ENCODE measurements at places on chromosomes 1 and 21.
A peak's percentile ranks its signal among the peaks of the same experiment; 100 is the strongest.

- DNase-seq, result peak; percentile 35
Observed at GRCh38 chr1:168408884-168409283, 128.2 kb downstream of the TBX19 start.

- DNase-seq, result no peak
Observed at GRCh38 chr1:24725209-24725651, 20.0 kb upstream of the CLIC4 start.

DNA sequence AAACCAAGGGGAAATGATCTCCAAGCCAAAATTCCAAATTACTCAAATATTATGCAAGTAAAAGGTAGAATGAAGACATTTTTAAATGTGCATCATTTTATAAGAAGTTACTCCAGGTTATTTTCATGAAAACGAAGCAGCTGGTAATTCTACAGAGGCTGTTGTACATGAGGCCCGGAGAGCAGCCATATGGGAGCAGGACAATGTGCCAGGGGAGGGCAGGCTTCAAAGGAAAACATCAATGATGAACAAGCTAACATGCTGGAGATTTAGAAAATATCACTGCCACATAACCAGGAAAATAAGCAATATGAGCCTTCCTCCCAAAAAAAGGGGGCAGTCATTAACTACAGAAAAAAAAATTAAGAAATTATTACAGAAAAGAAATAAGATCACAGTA lies 109.1 kb downstream of the TIAM1 start:
- no peak for DNase-seq

DNA sequence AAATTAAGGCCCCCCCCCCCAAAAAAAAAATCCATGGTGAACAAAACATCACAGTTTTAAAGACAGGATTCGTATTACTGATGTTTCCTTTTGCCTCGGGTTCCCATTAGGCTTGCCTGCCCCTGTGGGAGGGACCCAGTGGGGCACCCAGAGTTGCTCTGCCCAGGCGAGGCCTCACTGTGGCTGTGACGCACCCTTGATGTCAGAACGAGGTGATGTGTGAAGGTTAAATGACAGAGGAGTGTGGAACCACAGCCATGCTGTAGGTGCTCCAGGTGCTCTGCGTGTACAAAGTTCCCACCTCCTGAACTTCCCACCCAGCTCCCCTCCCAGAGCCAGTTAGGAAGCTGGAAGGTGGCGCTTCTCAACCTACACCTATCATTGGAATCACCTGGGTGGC lies 37.9 kb downstream of the GRHL3 start:
- DNase-seq, result no peak

DNA sequence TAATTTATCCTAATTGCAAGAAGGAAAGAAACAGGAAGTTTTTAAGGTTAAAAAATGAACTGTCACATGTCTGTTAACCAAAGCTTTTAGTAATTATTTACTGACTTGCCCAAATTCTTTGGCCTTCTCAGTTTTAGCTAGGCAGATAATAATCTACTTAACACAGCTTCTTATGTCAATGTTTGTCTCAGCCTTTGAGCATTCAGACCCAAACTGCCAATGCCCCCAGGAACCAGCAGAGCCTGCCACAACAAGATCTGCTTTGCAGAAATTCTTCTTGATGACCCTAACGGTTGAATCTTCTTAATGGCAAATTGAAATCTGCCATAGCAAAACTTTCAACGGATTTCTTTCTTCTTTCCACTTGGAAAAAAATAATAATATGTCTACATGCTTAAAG lies 792.4 kb upstream of the ADGRL2 start:
- DNase-seq, result no peak

DNA sequence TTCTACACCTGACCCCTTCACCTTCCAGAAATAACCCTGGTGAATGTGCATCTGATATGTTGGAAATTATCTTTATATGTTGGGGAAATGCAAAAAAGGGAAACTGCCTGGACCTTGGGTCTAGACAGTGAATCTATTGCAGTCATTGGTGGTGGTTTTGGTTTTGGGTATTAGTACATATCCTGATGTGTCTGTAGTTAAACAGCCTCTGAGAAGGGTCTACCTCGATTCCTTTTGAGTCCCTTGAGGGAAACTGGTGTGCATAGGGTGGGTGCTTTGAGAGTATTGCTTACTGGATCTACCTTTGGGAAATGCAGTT lies 127.3 kb upstream of the KIAA0040 start:
- no peak for DNase-seq

DNA sequence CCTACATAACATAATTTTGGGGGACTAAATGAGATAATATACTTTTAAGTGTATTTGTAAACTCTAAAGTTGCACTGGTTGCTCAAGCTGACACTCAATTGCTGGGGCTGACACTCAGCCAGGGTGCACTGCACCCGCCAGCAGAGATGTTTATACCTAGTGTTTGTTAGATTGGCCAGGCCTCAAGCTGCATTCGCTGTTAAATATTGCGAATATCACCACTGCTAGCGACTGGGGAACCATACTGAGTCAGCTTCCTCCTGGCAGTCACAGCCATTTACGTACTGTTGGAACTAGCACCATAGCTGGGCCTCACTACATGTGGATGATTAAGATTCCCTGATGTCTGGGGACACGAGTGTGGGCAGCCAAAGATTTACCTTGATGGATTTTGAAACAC lies 12.7 kb upstream of the RWDD3 start:
- no peak for DNase-seq

DNA sequence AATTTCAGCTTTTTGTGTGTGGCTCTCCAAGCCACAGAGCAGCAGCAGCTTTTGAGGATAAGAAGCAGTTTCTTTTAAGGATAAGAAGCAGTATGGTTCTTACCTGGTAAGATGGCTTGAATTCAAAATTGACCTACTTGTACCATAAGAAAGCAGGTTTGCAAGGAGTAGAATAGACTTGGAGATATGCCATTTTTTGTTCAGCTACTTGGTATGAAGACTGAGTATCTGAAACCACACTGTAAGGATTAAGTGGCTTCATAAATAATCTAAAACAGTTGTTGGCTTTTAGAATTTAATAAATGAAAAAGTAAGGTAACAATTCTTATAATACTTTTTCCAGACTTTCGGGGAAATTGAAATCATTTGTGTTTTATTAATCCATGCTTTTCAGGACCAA lies 74.2 kb downstream of the ATF6 start:
- DNase-seq, result no peak

DNA sequence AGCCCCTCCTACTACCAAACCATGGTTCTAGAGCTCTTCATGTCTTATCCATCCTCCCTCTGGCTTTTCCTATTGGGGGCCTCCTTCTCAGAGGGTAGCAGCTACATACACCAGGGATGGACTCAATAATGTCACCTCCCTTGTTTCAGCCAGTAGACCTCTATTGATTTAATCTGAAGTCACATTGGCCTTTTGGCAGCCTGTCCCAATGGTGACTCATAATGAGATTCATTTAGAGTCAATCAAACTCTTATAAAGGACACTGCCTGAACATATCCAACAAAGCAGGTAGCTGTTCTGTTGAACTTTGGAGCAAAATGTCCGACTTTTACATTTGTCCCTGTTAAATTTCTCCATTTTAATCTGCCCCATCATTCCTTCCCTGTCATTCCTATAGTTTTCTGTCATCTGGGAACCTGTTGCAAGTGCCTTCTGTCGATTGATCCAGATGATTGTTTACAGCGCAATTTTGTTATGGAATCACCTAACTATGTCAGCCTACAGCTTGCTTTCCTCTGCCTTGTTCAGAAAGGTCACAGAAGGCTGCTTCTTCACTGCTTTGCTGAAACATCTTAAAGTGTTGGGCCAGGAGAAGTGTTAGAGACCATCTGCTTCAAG lies 105.9 kb downstream of the ETS2 start:
- no peak for DNase-seq

- DNase-seq, result no peak
Observed at GRCh38 chr1:203166192-203166940, 9.3 kb downstream of the MYBPH start.

DNA sequence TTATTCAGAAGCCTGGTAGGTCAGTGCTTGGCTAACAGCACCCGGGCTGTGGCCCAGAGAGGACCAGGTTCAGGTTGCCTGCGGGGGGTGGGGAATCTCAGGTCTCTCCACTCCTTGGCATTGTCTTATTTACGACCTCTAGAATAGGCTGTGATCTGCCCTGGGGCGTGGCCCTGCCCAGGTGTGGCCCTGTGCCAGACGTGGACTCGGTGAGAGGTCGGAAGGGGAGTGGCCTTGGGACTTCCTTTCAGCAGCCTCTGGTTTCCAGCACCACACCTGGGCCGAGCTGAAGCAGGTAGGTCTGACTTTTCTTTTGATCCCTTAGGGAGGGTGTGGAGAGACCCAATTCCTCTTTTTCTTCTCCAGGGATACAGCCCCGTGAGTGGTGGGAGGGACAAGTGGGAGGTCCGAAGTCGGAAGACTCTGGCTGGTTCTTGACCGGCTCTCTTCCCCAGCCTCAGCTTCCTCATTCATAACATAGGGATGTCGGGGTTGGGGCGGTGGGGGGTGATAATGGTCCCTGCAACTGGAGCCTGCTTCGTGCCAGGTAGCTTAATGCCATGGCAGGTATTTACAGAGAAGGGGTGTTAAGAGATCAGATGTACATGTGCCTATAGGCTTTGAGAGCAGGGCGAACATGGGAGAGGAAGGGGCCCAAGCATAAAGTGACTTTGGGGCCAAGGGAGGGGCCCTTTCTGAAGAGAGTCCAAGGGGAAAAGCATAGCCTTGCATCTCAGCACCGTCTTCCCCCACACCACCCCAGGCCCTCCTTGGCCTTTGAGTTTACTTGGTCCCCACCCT lies 16.5 kb downstream of the ACOT11 start:
- DNase-seq, result no peak

DNA sequence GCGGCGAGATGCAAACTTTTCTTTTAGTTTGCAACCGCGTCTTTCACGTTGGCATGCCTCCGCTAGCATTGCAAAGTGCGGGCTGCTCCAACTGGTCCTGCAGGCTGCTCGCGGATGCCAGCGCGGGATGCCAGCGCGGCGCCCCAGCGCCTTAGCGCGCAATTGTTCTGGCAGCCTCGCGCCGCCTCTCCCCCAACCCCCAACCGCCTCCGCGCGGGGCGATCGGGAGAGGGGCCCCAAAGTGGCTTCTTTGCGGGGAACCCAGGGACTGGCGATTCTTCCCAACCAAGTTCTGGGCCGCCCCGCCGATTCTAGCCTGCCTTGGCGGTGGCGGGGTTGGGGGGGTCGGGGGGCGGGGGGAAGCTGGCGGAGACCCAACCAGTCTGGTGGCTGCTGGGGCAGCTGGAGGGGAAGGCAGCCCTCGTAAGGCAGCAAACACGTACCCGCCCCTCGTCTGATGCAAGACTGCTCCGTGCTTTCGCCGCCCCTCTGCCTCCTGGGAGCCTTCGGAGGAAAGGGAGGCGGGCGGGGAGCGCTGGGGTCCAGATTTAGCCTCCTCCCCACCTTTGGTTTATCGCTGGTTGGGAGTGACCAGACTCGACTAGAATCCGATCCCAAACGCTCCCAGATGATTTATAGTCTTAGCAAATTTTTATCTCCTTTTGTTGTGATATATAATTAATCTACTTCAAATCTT lies 756 bp downstream of the PHGDH start:
- DNase-seq, result peak; percentile 33

DNA sequence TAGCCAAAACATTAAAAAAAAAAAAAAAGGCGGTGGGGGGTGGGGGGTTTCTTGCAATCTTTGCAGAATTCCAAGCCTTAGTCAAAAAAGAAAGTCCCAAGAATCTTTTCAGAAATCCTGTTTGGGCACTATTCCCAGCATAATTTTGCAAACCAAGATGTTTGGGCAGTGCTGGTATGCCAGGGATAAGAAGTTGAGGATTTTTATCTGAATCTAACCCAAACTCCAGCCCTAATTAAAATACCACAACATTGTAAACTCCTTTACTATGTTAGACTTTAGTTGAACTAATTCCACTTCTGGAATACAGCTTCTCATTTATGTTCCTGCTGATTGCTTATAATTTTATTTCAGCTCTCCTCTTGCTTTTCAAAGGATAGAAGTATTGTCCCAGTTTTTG lies 504.1 kb upstream of the ADGRL2 start:
- no peak for DNase-seq

- no peak for DNase-seq
Observed at GRCh38 chr1:117561071-117561470, 44.8 kb upstream of the TENT5C start.

DNA sequence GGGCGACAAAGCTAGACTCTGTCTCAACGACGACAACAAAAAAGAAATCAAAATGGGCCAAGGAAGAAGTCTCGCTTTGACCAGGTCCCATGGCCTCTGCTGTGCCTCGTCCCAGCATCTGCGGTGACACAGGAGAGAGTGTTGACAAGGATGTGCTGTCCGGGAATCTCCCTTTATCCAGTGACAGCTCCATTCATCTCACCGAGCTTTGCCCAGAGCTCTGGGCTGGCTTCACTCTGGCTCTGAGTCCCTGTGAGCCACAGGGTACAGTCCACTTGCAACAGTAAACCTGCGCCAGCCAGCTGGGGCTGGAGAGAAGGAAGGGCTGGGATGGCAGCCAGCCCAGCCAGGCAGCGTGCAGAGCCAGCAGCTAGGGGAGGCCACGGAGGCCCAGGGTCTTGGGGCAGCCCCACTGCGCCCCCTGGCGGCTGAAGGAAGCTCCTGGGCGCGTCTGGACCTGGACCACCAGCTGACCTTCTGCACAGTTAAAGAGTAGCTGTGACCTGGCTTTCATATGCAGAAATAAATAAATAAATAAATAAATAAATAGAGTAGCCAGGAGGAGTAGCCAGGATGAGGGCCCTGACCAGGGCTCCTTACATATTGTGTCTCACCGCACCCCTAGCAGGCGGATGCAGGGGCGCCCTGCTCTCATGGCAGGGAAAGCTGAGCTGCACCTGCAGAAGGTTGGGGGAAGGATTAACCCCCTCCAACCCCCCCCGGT lies 29.7 kb downstream of the ENO1 start:
- peak; percentile 59 for DNase-seq

DNA sequence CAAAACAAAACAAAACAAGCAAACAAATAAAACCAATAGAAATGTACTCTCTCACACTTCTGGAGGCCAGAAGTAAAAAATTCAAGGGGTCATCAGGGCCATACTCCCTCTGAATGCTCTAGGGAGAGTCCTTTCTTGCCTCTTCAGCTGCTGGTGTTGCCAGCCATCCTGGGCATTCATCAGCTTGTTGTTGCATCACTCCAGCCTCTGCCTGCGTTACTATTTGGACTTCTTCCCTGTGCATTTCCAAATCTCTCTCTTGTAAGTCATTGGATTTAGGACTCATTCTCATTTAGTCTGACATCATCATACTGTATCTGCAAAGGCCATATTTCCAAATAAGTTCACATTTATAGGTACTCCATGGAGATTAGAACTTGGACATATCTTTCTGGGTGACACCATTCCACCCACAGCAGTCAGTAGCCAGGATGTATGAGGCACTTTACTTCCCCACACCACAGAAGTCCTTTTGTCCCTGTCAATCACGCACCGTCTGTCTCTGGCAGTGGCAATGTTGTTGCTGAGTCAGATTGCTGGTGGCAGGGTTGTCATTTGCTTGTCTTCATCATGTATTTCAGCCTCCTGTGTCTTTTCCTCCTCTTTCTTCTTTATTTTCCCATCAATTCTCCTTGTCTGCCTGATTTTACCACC lies 151.0 kb upstream of the KCNJ6 start:
- DNase-seq, result no peak

GRCh38 chr1:116514708-116515525 lies 55.9 kb downstream of the CD58 start:
- DNase-seq, result no peak

All from stimulated activated CD4-positive, alpha-beta T cell treated with anti-CD3 and anti-CD28 coated beads, Interleukin-4, amount 100 ng/mL, for 4 hours (primary cell).